ENCODE measurements at places on chromosomes 2 and 18.

DNA sequence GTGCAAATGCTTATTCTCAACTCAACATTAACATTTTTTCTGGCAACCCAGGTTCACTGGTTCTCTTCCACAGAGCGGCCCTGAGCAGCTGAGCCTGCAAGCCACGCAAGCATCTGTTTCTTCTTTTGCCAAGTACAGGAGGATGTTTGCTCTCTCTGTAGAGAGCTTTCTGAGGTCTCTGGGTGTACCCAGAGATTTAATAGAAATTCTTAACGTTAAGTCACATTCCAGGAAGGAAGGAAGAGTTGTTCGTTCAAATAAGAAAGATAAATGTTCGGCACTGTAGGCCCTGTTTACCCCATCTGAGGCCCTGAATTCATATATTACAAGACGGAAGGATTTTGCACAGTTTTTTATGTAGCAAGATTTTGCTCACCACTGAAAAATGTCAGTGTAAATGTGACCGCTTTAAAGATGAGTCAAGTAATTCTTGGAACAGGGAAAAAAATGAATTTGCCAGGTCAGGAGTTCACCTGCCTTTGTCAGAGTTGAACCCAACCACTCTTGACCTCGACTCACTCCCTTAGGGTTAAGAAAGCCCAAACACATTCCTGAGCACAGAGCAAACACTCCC lies 30.1 kb downstream of the KCTD18 start:
- no peak for DNase-seq

DNA sequence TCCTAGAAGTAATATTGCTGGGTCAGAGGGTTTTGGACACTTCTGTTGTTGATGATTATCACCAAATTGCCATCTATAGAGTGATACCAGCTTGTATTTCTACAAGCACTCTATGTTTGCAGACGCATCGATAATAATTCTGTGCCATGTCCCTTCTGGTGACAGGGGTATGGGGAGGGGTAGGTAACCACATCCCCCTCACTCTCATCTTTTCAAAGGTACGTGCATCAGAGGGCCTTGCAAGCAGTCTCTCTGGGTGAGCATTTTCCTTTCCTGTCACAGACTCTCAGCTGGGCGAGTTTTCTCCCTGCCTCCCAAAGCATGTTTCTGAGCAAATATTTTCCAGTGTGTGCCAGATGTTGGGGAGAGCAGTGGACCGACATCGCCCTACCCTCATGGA lies 98.0 kb downstream of the SMAD7 start:
- DNase-seq, result no peak

DNA sequence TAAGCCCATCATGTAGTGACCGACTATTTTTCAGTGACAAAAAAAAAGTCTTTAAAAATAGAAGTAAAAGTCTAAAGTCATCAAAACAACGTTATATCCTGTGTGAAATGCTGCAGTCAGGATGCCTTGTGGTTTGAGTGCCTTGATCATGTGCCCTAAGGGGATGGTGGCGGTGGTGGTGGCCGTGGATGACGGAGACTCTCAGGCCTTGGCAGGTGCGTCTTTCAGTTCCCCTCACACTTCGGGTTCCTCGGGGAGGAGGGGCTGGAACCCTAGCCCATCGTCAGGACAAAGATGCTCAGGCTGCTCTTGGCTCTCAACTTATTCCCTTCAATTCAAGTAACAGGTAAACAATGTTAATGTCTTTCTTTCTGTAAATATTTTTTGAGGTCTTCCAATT lies at the start of gene CD28:
CD28 (plus strand) TSS at position 237 of the 400 bp plus-strand sequence; CDS start at position 295, 58 bp downstream.
- no peak for DNase-seq

DNA sequence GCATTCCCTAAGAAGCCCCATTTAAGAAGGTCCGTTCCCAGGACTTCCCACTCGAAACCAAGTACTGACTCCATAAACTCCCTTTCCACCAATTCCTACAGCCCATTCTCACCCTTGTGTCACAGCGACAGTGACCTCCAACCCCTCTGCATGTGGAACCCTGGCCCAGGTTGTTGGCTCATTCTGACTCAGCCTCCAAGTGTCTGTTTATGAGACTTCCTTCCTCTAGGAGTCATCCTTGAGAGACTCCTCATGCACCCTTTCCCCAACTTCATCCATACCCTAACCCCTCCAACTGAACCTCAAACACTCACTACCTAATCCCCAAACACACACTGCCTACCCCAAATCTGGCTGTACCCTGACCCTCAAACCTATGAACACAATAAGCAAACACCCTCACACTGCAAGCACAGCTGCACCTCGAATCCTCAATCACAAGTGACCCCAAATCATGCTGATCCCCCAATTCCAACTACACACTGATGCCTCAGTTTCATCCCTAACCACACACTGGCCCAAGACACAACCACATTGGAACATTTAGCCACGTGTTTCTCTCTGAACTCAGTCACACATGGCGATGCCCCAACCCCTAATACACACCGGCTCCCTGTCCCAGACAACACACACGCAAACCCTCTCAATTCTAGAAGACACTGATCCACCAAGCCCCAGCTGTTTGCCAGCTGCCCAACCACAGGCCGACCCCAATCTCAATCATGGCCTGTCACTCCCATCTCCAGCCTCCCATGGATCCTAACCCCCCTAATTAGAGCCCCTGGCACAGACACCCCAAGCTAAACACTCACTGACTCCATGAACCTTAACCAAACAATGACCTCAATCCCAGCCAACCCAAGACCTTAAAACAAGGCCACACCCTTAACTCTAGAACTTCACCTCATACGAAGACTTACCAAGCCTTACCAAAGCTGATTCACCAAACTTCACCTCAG lies 219.6 kb downstream of the CYP26B1 start:
- DNase-seq, result no peak

DNA sequence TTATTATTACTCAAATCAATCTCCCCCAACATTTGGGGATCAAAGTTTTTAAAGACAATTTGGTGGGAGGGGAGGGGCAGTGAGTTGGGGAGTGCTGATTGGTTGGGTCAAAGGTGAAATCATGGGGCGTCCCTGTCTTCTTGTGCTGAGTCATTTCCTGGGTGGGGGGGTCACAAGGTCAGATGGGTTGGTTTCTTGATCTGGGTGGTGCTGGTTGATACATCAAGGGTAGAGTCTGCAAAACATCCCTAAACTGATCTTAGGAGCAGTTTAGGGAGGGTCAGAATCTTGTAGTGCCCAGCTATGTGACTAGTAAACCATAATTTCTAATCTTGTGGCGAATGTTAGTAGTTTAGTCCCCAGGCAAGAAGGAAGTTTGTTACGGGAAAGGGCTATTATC lies 67.4 kb downstream of the MOGAT1 start:
- peak; percentile 59 for DNase-seq

DNA sequence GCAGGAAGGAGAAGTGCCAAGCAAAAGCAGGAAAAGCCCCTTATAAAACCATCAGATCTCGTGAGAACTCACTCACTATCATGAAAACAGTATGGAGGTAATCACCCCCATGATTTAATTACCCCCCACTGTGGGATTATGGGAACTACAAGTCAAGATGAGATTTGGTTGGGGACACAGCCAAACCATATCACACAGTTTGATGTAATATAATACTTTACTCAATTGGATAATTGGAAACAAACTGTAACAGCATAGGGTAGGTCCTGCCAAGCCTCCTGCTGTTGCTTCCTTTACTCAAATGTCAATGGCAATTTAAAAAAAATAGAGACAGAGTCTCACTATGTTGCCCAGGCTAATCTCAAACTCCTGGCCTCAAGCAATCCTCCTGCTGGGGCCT lies 15.5 kb upstream of the METTL21A start:
- no peak for DNase-seq

DNA sequence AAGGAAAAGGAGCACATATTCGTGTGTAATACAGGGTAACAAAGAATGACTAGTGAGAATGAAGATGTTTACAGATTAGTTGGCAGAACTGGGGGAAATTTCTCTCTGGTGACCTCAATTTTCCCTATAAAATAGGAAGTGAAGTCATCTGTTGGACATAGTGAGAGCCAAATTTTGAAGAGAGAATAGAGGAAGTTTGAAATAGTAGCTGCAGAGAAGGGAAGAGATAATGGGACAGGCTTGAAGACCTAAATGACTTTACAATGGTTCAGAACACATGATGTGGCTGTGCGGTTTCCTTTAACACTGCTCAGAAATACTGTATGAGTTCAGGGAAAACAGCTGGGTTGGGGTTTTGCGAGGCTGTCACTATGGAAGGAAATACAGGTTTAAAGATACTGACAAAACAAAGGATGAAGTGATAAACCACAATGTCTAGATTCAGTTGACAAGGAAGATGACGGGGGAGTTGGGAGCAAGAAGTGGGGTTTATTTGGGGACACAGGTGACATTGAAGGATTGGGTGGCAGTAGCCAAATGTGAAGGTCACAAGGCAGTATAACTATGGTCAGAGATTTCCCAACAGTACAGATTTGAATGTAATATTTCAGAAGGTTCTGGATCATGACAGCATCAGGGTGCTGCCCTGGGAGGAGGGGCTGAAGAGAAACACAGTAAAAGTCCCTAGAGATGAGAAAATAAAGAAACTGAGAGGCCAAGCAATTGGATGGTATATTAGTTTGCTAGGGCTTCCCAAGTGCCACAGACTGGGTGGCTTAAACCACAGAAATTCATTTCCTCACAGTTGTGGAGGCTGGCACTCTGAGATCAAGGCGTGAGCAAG lies 82.6 kb upstream of the TANK start:
- peak; percentile 98 for DNase-seq

DNA sequence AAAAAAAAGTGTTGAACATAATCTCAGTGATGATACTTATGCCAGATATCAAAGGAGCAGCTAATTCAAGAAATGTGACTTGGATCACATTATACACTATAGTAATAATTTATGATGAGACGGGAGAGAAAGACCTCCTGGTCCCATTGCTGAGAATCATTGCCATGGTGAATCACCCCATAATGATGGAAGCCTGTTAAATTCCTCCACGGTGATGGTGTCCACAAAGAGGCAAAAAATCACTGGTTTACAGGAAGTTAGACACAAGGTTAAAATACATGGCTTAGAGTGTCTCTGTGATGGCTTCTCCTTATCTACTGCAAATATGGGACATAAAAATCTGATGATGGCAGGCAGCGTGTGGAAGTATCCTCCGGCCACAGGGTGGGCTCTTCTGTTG lies 210.0 kb downstream of the CDH2 start:
- no peak for DNase-seq

DNA sequence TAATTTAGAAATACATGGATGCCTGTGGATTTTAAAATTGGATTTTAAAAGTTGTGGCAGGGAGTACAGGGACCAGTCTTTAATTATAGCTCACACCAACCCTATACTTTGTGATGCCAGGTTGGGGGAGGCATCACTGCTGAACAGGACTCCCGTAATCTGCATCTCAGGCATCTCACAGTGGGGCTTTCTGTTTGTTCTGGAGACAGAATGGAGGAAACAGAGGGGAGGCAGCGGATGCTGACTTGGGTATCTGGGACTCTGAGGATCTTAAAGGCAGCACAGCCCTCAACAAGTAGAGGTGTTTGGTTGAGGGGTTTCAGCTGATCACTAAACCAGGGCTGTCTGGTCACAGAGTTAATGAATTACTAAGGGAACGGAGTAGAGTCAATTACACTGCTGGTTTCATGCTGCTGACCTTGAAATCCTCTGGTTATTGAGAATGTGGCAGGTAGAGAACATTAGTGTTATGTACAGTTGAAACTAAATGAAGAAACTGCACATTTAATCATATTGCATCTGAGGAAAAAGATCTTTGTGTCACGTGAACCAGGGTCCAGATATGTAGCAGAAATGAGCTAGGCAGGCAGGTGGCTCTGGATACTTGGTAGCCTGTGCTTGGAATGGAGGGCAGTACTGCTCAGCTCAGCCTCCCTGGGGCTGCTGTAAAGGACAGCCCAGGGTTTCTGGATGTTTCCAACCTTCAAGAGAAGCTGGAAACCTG lies 40.3 kb downstream of the FHOD3 start:
- no peak for DNase-seq

DNA sequence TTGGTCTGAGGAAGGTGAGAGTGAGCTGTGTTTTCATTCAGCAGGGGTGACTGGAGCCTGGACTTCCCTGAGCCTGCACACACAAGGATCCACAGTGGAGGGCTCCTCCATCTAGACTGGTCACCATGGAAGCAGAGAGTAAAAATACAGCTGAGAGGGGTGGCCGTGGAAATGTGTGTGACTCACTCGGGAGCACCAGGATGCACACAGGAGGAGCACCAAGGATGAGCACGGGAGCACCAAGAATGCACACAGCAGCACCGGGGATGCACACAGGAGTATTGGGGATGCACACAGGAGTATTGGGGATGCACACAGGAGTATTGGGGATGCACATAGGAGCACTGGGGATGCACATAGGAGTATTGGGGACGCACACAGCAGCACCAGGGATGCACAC lies 365.2 kb upstream of the MYT1L start:
- no peak for DNase-seq

DNA sequence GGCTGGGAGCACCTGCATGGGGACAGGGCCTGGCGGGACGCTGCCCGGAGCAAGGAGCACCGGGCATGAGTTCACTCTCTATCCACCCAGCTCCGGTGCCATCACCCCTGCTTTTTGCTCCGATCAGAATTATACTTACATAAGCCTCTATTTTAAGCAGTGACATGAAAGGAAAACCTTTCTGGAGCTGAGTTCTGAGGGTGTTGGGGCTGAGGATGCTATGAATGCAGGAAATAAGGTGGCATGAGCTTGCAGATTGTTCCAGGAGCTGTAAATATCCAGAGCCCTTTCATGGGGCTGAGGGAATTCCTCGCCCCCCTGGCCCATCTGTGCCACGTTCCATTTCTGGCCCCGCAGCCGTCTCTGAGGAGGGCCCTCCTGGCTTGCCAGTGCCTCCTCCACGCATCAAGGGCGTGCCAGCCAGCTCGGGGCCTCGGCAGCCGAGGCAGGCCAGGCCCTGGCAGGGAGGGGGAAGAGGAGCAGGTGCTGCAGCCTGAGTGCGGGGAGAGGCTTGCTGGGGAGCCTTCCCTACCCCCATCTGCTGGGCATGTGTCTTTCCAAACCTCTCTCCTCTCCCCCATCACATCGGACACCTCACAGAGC lies 91.7 kb upstream of the MCFD2 start:
- no peak for DNase-seq

DNA sequence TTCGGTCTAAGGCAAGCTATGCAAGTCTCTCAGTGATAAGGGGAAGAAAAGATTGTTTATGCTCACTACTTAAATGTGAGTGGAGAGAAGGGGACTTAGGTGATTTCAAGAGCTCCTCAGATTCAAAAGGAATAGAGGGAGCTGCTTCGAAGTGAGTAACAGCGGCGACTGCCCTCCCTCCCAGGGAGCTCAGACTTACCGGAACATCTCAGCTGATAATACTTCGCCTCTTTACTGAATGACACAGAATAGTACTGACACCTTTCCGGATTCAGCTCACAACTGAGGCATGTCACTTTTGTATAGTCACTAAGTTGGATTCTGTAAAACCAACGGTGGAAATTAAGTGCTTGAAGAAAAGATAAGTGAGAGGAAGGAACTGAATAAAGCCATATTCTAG lies 55.5 kb downstream of the DPP4 start:
- DNase-seq, result no peak

GRCh38 chr2:23456396-23456795 lies 71.4 kb downstream of the KLHL29 start:
- DNase-seq, result no peak

GRCh38 chr2:159808032-159808425 lies 10.0 kb upstream of the CD302 start:
- no peak for DNase-seq

- DNase-seq, result peak; percentile 57
Measured at GRCh38 chr2:71460595-71461303, 7.4 kb downstream of the DYSF start.

Data from inflammatory macrophage treated with lipopolysaccharide for 4 hours (primary cell).